ENCODE measurements at places on chromosomes 12 and 14.
A peak's percentile ranks its signal among the peaks of the same experiment; 100 is the strongest.

DNA sequence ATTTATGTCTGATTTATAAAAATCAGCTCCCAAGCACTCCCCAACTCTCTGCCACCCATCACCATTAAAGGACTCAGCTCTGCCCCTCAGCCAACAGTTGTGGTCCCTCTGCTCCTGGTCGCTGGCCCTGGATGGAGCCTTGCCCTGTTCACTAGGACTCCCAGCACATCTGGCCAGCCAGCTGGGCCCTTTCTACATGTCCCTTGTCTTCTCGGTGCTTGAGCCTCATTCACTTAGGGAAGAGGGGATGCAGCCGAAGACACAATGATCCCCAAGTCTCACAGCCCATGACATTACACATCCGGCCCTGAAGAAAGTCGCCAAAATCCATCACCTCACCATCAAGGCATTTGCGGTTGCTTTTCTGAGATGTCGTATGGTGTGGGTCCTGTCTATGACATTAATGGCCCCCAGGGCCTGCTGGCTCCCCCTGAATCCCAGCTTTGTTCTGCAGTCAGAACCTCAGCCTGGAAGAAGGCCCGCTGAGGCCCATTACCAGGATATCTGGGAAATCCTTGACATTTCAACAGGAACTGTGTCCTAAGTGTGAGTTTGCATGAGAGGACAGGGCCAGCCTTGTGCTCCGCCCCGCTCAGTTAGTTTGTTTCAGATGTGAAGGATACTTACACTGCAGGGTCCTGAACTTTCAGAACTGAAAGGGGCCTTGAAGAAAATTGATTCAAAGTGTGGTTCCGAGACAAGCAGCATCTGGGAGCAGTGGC, 19.1 kb downstream of the TSPAN11 start:
- DNase-seq: no peak

GRCh38 chr12:7112041-7112440, 3.0 kb upstream of the C1RL start:
- no peak for DNase-seq

GRCh38 chr12:27535318-27535717, 11.3 kb downstream of the PPFIBP1 start:
- DNase-seq: no peak

DNA sequence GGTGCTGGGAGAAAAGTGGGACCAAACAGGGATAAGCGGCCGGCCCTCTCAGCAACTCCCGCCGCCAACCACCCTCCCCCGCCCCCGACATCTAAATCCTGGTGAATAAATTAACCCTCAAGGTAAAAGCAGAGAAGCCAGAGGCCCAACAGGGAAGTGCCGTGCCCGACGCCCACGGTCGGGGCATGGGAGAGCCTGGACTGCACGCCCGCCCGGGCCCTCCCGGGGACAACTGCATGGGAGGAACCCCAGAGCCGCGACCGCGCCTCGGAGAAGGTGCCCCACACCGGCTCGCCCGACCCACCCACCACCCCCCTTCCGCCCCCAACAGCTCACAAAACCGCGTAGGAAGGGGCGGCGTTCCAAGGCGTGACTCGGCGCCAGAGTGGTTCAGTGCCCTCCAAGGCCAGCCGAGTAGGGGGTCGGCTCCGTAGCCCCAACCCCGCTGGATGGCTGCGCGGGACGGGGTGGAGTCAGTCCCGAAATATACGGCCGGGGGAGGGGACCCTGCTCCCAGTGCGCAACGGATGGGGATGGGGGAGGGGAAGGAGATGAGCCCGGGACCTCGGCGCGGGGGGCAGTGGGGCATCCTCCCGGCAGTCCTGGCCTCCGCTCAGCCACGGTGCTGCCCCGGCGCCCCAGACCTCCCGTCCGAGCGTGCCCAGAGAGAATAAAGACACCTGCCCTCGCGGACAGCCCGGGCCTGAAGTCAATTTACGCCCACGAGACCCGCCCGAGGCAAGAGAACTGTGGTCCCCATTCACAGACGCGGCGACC, 732 bp downstream of the SLC25A29 start:
- DNase-seq: no peak

- peak; percentile 4 for DNase-seq
These were observed 342.7 kb downstream of the PRKD1 start for GRCh38 chr14:29584992-29585391.

GRCh38 chr14:50060871-50061663, 55.3 kb downstream of the VCPKMT start:
- peak; percentile 18 for DNase-seq

GRCh38 chr14:22255017-22255950, 333.7 kb downstream of the DAD1 start:
- no peak for DNase-seq

DNA sequence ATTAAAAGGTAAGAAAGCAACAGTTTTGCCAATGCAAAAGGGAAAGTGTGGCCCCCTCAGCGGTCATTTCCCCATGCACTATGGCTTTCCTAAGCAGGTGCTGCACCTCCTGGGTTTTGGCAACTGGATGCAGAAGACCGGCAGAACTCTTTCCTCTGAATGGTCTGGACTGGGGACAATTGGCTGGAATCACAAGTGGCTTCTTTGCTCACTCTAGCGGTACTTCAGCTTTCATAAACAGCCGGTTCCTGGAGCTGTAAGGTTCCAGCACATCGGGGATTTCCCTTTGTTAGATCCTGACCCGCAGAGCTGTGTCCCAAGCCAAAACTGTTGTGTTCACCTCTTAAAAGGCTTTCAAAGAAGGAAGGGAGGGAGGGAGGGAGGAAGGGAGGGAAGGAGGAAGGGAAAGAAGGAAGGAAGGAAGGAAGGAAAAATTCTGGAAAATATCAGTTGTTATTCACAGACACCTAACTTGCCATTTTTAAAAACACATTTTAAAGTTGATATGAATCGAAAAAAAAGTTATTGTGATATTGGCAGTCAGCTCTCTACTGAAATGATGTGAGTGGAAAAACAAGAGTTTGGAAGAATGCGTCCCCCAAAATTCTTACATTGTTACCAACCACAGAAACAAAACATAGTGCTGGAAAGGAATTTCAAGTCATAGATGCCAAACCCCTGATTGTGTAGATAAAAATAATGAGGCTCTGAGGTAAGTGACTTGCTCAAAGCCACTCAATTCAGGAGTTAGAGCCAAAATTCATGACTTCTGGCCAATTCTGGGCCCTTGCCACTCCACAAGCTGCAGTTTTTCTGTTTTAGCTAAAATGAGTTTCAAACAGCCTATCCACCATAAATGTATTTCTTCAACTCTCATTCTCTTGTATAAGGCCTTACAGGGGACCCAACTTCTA, 220.6 kb upstream of the HMGA2 start:
- no peak for DNase-seq

GRCh38 chr12:130665753-130666152, 50.3 kb downstream of the RIMBP2 start:
- no peak for DNase-seq

- peak; percentile 72 for DNase-seq
These were observed 54.0 kb downstream of the ZNF641 start for GRCh38 chr12:48296586-48297282.
